ENCODE measurements at places on chromosomes 1 and 21.
A peak's percentile ranks its signal among the peaks of the same experiment; 100 is the strongest.

- H3K27ac ChIP-seq, result no peak overlapping the region
- no peak overlapping the region for H3K4me3 ChIP-seq
- no peaks in the 10 kb centered on the region for H3K36me3 ChIP-seq
- H3K4me1 ChIP-seq, result no peaks in the 10 kb centered on the region
- no peak for DNase-seq
- peaks cover 2% of the 10 kb centered on the region for H3K27me3 ChIP-seq
Observed at GRCh38 chr21:20647607-20648006, 350.6 kb upstream of the NCAM2 start.

DNA sequence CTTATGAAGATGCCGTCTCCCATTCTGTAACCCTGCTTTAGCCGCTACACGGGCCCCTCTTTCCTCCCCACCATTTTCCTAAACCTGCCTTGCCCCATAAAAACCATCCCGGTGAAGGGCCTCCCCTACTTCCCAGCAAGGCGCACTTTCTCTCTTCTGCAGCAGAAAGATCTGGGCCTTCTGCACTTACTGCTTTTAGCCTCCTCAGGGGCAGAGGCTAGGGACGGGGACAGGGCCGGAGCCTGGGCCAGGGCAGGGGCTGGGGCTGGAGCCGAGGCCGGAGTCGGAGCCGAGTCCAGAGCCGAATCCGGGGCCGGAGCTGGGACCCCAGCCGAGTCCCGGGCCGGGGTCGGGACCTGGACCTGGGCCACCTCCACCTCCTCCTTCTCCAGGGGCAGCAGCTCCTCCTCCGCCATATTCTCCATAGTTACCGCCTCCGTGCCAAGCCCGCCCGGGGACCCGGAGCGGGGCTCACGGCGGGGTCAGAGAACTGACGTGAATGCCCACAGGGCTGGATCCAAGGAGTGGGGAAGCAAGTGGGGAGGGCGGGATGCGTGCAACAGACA is 382 bp downstream of the TRMT1L start:
- H3K36me3 ChIP-seq, result no peaks in the 10 kb centered on the region
- H3K4me1 ChIP-seq, result peaks cover 27% of the 10 kb centered on the region
- DNase-seq, result no peak
- peaks cover 6% of the 10 kb centered on the region for H3K27me3 ChIP-seq
- peak overlapping the region; percentile 91 for H3K27ac ChIP-seq

DNA sequence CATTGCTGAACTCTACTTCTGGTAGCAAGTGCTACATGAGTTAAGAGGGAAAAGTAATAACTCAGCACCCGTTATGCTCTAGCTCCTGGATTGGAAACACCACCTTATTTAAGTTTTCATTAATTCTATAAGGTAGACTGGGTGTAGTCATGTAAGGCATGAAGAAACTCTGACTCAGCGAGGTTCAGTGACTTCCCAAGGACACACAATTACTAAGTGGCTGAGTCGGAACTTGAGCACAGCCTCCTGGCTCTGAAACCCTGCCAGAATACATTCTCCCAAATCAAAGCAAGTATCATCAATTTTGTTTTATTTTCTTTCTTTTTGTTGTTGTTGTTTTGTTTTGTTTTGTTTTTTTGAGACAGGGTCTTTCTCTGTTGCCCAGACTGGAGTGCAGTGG is 29.1 kb upstream of the SCCPDH start:
- H3K27ac ChIP-seq, result no peak overlapping the region
- DNase-seq, result no peak
- no peaks in the 10 kb centered on the region for H3K36me3 ChIP-seq
- no peak overlapping the region for H3K4me3 ChIP-seq
- peaks cover 10% of the 10 kb centered on the region for H3K4me1 ChIP-seq
- H3K27me3 ChIP-seq, result peaks cover 4% of the 10 kb centered on the region

GRCh38 chr1:203185061-203185461 is 1.4 kb downstream of the CHI3L1 start:
- H3K27ac ChIP-seq, result no peak overlapping the region
- H3K27me3 ChIP-seq, result peaks cover 7% of the 10 kb centered on the region
- H3K4me1 ChIP-seq, result no peaks in the 10 kb centered on the region
- no peak overlapping the region for H3K4me3 ChIP-seq
- DNase-seq, result no peak
- no peaks in the 10 kb centered on the region for H3K36me3 ChIP-seq

DNA sequence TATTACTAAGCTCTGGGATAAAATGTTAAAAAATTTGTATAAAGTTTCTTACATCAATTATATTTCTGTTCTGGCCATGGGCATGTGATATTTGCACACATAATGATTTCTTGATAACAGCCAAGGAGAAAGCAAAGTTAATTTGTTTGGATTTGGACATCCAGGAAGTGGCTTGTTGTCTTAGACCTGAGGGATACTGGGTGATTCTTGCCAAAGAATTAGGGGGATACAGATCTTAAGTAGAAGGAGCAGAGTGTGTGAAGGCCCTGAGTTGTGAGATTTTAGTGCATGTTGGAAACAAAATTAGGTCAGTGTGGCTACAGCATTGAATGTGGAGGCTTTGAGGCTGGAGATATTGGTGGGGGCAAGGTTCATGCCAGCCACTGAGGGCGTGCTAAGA is 65.6 kb downstream of the NCAM2 start:
- H3K36me3 ChIP-seq, result no peaks in the 10 kb centered on the region
- peaks cover 4% of the 10 kb centered on the region for H3K27me3 ChIP-seq
- no peak overlapping the region for H3K27ac ChIP-seq
- H3K4me3 ChIP-seq, result no peak overlapping the region

GRCh38 chr1:34879230-34879629 is 19.7 kb upstream of the SMIM12 start:
- H3K4me1 ChIP-seq, result no peaks in the 10 kb centered on the region
- no peak for DNase-seq
- peaks cover 24% of the 10 kb centered on the region for H3K27me3 ChIP-seq
- H3K36me3 ChIP-seq, result no peaks in the 10 kb centered on the region

DNA sequence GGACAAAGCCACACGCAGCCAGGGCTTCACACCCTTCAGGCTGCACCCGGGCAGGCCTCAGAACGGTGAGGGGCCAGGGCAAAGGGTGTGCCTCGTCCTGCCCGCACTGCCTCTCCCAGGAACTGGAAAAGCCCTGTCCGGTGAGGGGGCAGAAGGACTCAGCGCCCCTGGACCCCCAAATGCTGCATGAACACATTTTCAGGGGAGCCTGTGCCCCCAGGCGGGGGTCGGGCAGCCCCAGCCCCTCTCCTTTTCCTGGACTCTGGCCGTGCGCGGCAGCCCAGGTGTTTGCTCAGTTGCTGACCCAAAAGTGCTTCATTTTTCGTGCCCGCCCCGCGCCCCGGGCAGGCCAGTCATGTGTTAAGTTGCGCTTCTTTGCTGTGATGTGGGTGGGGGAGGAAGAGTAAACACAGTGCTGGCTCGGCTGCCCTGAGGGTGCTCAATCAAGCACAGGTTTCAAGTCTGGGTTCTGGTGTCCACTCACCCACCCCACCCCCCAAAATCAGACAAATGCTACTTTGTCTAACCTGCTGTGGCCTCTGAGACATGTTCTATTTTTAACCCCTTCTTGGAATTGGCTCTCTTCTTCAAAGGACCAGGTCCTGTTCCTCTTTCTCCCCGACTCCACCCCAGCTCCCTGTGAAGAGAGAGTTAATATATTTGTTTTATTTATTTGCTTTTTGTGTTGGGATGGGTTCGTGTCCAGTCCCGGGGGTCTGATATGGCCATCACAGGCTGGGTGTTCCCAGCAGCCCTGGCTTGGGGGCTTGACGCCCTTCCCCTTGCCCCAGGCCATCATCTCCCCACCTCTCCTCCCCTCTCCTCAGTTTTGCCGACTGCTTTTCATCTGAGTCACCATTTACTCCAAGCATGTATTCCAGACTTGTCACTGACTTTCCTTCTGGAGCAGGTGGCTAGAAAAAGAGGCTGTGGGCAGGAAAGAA is 8.1 kb downstream of the PSRC1 start:
- no peak overlapping the region for H3K4me3 ChIP-seq
- no peak for DNase-seq
- no peaks in the 10 kb centered on the region for H3K27me3 ChIP-seq

DNA sequence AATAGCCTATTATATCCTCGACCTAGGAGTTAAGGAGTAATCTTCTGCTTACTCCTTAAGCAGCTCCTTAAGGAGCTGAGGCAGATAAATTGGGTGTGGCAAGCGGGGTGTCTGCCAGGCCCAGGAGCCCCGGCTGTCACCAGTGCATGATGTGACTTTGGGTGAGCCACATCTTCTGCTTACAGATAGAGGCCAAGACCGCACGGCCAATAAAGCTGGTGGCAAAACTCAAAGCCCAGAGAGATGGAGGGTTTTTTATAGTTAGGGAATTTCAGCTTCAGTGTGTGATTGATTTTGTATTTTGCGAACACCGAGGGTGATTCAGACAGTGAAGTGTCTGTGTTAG is 9.8 kb downstream of the MX2 start:
- H3K4me3 ChIP-seq, result no peak overlapping the region
- DNase-seq, result no peak
- H3K36me3 ChIP-seq, result peaks cover 13% of the 10 kb centered on the region

GRCh38 chr1:86499987-86500593 is 31.4 kb downstream of the CLCA1 start:
- H3K4me1 ChIP-seq, result peaks cover 15% of the 10 kb centered on the region
- H3K36me3 ChIP-seq, result no peaks in the 10 kb centered on the region
- H3K4me3 ChIP-seq, result no peak overlapping the region
- no peak overlapping the region for H3K27ac ChIP-seq
- peak; percentile 67 for DNase-seq

DNA sequence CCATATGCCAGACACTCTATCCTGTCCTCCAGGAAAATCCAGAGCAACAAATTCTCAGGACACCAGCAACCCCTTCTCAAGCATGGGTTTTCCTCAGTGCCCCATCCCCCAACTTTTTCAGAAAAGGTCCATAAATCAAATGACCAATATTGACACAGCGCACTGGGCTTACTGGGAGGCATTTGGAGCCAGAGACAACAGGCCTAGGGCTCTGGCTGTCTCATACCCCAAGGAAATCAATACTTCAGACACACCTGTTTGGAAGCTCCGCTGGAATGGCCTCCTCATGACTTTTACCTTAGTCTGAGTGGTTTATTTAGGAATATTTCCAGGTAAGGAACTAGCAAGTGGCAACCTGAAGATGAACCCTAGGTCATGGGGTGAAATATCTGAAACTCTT is 66.9 kb upstream of the TNR start:
- H3K27me3 ChIP-seq, result peaks cover 2% of the 10 kb centered on the region
- H3K36me3 ChIP-seq, result no peaks in the 10 kb centered on the region
- no peak overlapping the region for H3K27ac ChIP-seq

DNA sequence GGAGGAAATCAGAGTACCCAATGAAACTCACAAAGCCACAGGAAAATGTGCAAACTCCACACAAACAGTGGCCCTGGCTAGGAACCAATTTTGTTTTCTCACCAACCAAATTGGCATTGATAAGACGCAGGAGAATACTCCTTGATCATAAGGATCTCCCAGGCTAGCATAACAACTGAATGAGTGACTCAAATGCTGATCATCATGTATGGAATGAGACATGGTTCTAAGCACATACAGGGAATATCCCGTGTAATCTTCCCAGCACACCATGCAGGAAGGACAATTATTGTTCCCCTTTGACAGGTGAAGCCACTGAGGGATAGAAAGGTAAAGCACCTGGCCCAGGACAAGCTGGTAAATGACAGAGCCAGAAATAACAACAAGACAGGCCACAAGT is 180.0 kb upstream of the DUSP10 start:
- H3K27ac ChIP-seq, result no peak overlapping the region
- H3K36me3 ChIP-seq, result peaks cover 3% of the 10 kb centered on the region
- H3K27me3 ChIP-seq, result no peaks in the 10 kb centered on the region
- DNase-seq, result no peak
- no peaks in the 10 kb centered on the region for H3K4me1 ChIP-seq

- H3K27me3 ChIP-seq, result peaks cover 3% of the 10 kb centered on the region
- no peak overlapping the region for H3K4me3 ChIP-seq
- H3K27ac ChIP-seq, result no peak overlapping the region
- no peaks in the 10 kb centered on the region for H3K36me3 ChIP-seq
Observed at GRCh38 chr1:65896721-65897120, 104.0 kb downstream of the PDE4B start.

- H3K27me3 ChIP-seq, result peaks cover 4% of the 10 kb centered on the region
- H3K27ac ChIP-seq, result peak overlapping the region; percentile 79
- H3K36me3 ChIP-seq, result peaks cover 7% of the 10 kb centered on the region
- DNase-seq, result peak; percentile 7
Observed at GRCh38 chr1:23019863-23020625, 776 bp downstream of the KDM1A start.

GRCh38 chr1:7962014-7962335 is 464 bp downstream of the PARK7 start:
- no peak for DNase-seq
- peak overlapping the region; percentile 99 for H3K27ac ChIP-seq
- H3K36me3 ChIP-seq, result peaks cover 19% of the 10 kb centered on the region
- H3K4me1 ChIP-seq, result peaks cover 52% of the 10 kb centered on the region
- peak overlapping the region; percentile 96 for H3K4me3 ChIP-seq

DNA sequence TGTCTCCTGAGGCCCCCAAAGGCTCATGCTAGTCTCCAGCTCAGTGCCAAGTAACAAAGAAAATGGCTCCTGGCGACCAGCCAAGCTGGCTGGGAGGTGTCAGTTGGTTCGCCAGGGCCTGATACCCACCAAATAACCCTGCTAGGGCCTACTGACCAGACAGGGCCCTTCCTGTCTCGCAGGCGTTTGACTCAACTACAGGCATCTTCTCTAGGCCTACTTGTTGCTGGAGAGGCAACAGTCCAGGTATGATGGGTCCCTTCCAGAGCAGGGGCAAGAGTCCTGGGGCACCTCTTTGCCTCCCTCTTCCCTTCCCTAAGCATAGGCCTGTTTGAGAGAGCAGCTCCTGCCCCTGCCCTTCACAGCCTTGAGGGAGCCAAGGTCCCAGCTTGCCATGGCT is 147.9 kb upstream of the VANGL1 start:
- no peak overlapping the region for H3K27ac ChIP-seq
- no peaks in the 10 kb centered on the region for H3K27me3 ChIP-seq
- no peaks in the 10 kb centered on the region for H3K4me1 ChIP-seq
- no peak overlapping the region for H3K4me3 ChIP-seq
- H3K36me3 ChIP-seq, result no peaks in the 10 kb centered on the region
- DNase-seq, result no peak

- H3K27me3 ChIP-seq, result no peaks in the 10 kb centered on the region
- peaks cover 75% of the 10 kb centered on the region for H3K4me1 ChIP-seq
- H3K4me3 ChIP-seq, result peak overlapping the region; percentile 88
- DNase-seq, result peak; percentile 69
- H3K36me3 ChIP-seq, result peaks cover 21% of the 10 kb centered on the region
- peak overlapping the region; percentile 98 for H3K27ac ChIP-seq
Observed at GRCh38 chr1:23103001-23103889, 65.4 kb downstream of the LUZP1 start.

GRCh38 chr1:12076425-12077005 is 13.4 kb downstream of the TNFRSF8 start:
- H3K36me3 ChIP-seq, result no peaks in the 10 kb centered on the region
- H3K4me1 ChIP-seq, result peaks cover 2% of the 10 kb centered on the region
- DNase-seq, result no peak
- no peak overlapping the region for H3K4me3 ChIP-seq

GRCh38 chr1:112675728-112676381 is 1.4 kb downstream of the MOV10 start:
- no peak for DNase-seq
- peak overlapping the region; percentile 73 for H3K27ac ChIP-seq
- peak overlapping the region; percentile 86 for H3K4me3 ChIP-seq
- H3K36me3 ChIP-seq, result peaks cover 7% of the 10 kb centered on the region
- peaks cover 5% of the 10 kb centered on the region for H3K27me3 ChIP-seq
